GM12891 (cell line): ENCODE measurements at places on chromosomes 5 and 9.
A peak's percentile ranks its signal among the peaks of the same experiment; 100 is the strongest.

DNA sequence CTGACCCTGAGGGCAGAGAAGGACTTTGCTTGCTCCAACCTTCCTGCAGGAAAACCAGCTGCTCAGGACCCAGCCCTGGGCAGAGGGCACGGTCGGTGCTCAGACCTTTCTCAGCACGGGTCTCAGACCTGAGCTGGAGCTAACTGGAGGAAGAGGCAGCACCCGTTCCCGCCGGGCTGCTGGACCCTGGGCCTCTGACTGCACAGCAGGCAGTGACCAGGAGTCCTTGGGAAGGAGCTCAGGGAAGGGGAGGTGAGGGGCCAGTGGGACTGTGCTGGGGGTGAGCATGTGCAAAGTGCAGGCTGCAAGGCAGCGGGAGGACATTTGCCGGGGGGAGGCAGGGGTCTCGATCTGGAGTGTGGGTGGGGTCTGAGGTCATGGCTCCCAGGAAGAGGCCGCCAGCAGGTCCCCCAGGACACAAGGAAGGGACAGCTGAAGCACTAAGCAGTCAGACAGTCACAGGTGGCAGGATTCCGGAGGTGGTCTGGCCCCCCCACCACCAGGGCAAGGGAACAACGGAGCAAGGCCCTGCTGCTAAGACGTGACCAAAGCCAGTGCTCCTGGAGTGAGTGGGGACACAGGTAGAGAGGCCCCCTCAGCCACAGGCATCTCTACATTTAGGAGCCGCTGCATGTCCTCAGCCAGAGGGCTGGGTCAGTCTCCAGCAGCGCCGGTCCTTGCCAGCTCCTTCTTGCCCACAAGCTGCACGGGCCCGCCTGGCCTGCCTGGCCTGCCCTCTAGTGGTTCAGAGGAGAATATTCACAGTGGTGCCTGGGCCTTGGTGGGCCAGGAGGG lies 4.8 kb upstream of the DPM2 start:
- DNase-seq: peak; percentile 69

GRCh38 chr9:127776924-127777289 lies 1.6 kb downstream of the SH2D3C start:
- no peak for DNase-seq

GRCh38 chr5:2986301-2986700 lies 234.8 kb upstream of the IRX2 start:
- no peak for DNase-seq

DNA sequence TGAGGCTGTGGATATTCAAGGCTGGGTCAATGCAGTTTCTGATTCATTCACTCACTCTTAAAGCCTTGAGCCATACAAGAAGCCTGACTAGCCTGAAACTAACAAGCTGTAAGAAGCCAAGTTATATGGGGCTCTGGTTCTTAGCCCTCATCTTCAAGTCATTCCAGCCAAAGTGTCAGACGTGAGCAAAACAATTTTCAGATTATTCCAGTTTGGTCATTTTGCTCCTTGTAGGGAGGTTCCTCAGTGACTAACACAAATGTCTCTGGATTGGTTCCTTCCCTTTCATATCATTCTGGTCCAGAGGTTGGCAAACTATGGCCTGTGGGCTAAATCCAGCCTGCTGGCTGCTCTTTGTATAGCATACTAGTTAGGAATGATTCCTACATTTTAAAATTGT lies 12.5 kb upstream of the SHOC1 start:
- DNase-seq: no peak

GRCh38 chr5:177535125-177535524 lies 18.4 kb upstream of the DDX41 start:
- no peak for DNase-seq

GRCh38 chr5:150644514-150644913 lies 4.1 kb downstream of the SYNPO start:
- no peak for DNase-seq

GRCh38 chr9:75175395-75175794 lies 87.1 kb downstream of the OSTF1 start:
- DNase-seq: no peak

- no peak for DNase-seq
Measured at GRCh38 chr9:124222918-124223720, 34.6 kb upstream of the NEK6 start.

DNA sequence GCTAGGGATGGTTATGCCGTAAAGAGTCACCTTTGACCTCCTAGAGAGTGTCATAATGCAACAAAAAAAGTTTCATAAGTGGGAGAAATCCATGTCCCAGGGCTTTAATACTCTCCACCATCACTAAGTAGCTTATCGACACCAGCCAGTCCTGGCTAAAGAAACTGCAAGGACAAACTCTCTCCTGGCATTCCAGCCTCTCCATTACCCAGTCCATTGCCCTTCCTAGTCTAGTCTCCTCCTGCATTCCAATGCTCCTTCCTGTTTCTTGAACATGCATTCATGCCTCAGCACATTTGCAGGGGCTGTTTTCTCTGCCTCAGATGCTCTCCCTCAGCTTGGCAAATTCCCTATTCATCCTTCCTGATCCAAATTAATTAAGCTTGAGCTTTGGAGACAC lies 364.1 kb downstream of the BRINP1 start:
- no peak for DNase-seq

DNA sequence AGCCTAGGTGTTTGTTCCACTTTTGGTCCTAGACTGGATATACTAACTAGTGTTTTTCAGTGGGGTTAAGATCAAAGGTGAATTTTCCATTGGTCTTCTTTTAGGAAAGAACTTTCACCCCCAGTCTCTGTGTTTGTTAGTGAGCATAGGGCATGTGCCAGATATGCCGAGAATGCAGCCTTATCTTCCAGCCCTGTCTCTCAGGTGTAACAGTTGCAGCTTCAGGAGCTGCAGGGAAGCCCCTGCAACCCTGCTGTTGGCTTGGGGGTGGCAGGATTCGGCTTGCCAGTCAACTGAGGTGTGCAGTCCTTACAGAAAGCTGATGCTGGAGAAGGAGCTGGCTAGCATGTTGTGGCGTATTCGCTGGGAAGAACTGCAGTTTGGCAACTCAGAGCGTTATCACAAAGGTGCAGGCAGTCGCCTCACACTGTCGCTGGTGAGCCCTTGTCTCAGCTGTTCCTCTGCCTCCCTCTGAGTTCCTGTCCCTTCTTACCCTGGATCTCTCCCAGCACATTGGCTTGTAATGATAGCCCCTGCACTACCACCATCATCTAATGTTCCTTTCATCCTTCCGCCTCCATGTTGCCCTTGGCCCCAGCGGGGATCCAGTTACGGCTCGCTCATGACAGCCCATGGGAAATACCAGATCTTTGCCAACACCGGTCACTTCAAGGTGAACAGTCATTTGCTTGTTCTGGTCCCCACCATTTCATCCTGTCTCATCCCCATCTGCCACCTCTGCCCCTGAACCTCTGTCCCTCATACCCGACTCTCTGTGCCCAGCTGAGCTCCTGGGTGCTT lies 10.1 kb downstream of the NPR2 start:
- no peak for DNase-seq

DNA sequence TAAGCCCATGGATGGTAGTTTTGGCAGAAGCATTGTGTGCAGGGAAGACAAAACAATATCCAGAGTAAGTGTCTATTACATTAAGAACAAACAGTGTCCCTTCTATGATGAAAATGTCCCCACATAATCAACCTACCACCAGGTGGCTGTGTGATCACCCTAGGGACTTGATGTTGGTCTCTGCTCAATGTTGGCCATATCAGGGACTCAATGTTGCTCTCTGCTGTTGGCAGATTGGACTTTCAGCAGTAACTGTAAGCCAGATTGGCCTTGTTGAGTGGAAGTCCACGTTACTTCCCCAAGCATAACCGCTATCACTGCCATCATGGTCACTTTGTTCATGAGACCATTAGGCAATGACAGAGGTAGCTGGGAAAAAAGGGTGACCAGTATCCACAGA lies 52.8 kb upstream of the PRSS3 start:
- no peak for DNase-seq

GRCh38 chr9:91458906-91459305 lies 35.3 kb upstream of the NFIL3 start:
- no peak for DNase-seq

DNA sequence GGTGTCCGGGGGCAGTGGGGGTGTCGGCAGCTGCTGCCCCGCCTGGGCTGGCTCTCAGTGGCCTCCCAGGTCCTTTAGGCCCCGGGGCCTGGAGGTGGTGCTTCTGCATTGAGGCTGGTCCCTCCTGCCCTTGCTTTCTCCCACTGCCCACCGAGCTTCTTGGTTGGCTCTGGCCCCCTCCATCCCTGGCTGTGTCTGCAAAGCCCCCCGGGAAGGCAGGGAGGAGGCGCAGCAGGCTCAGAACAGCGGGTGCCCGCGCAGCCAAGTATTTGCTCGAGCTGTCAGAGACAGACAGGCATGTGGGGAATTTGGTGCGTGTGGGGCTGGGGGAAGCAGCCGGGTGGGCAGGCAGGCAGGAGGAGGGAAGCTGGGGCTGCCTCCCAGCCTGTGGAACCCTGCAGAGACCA lies 11.5 kb downstream of the CXXC5 start:
- no peak for DNase-seq

GRCh38 chr5:168908207-168908606 lies 329.0 kb upstream of the PANK3 start:
- DNase-seq: no peak

- DNase-seq: no peak
Measured at GRCh38 chr5:120604884-120605283, 140.8 kb downstream of the PRR16 start.

GRCh38 chr5:134935711-134936602 lies 31.0 kb downstream of the PCBD2 start:
- no peak for DNase-seq

DNA sequence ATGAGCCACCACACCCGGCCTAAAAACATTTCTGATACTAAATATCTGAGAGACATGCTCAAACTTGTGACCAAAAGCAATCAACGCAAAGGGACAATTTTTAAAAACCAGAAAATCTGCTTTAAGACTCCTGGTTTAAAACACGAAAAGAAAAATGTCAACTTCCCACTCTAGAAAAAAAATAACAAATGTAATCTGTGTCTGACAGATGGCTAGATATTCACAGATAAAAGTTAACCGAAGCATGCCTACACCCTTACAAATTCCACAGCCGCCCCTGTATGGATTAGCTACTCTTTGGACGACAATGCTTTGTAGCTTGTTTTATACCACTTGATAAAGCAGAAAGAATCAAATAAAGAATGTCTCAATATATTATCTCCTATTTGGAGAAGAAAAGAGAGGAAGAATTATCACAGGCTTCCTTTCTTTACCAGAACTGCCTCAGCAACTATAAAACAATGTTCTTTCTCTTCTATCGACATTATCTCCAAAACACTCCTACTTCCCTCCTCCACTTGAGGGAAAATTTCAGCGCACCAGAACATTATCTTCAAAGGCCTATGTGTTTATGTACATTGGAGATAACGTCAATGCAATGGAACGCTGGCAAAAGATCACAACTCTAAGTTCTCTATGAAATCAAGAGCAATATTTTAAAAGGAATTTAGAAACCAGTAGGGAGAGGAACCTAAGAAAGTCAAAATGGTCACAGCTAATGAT lies 26.2 kb downstream of the CEMIP2 start:
- no peak for DNase-seq

DNA sequence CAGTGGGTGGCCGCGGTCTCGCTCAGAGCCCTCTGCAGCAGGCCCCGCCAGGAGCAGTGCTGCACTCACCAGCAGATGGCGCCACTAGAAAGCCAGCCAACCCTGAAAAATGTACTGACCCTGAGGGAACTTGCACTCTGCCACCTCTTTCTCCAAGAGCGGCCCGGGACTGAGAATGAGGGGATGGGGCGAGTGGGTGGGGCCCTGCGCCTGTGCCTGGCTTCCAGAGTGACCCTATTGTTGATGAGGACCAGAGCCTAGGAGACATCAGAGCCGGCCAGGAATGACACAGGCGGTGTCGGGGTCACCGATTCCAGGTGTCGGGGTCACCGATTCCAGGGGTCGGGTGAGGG lies 2.9 kb upstream of the IL17B start:
- DNase-seq: peak; percentile 89

DNA sequence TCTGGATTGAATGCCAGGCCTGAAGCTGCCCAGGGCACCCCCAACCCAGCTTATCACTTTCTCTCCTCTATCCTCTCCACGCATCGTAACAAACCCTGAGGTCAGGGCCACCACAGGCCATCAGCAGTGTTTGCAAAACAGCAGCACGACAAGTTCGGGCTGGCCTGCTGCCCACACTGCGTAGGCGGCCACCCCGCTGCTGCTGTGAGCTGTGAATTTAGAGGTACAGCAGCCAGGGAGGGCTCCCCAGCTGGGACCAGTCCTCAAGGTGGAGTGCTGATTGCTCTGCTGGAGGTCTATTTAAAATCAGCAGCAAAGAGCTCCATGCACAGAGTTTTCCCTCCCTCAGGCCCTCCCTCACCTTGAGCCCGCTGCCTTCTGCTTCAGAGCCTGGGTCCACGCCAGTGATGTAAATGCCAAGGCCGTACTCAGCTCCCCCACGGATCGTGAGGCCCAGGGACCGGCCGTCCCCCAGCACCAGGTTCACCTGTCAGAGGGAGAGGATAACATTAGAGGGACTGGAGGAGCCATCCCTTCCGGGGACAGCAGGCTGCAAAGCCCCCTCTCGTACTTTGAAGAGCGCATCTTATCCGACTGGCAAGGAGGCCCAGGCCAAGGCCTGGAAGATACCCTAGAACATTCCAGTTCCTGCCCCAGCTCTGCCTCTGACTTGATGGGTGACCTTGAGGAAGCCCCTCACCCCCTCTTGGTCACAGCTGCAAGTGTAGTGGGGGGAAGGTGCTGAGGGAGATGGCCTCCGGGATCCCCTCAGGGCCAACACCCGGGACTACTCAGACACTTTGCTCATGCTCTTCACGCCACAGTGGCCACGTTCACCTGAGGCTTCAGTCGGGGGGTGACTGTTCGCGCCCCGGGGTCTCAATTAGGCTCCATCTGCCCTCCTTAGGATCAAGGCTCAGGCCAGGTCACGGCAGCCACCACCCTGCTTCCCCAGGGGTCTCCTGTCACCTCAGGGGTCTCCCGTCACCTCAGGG lies 39.1 kb downstream of the WHRN start:
- DNase-seq: no peak

GRCh38 chr9:93955111-93955980 lies at the start of gene BARX1:
BARX1 (minus strand) TSS chr9:93955355; CDS start chr9:93955146, 209 bp downstream.
- no peak for DNase-seq

GRCh38 chr5:61286446-61287132 lies 45.5 kb upstream of the ZSWIM6 start:
- DNase-seq: no peak

GRCh38 chr9:132609829-132610228 lies 27.4 kb downstream of the BARHL1 start:
- no peak for DNase-seq

- no peak for DNase-seq
Measured at GRCh38 chr9:79809931-79810330, 238.2 kb downstream of the TLE4 start.

- DNase-seq: no peak
Measured at GRCh38 chr5:110768138-110768860, 29.5 kb downstream of the SLC25A46 start.

DNA sequence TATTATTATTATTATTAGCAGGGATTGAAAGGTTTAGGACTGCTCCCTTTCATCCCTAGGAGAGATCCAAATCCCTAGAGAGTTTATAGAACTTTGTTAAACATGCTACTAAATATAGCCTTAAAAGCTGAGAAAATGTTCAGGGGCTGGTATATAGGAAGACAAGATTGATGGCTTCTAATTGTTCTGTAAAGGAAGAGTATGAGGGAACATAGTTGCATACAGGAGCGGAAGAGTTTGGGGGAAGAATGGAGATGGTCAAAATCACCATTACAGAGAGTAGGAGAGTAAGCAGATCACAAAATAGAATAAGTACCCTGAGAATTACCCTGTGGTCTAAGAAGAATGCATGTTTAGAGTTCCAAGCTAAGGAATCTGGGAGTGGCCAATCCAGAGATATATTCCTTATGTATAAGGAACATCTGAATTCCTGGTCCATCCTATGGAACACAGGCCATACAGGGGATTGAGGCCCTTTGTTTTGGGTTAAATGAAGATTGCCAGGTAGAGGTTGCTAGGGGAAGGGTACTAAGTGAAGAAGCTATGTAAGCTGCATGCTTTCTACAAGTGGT lies 158.0 kb upstream of the APC start:
- DNase-seq: no peak
